ENCODE measurements at places on chromosomes 3 and 15.

- DNase-seq = no peak
Observed at GRCh38 chr3:58665405-58665804, 1.2 kb downstream of the FAM3D start.

DNA sequence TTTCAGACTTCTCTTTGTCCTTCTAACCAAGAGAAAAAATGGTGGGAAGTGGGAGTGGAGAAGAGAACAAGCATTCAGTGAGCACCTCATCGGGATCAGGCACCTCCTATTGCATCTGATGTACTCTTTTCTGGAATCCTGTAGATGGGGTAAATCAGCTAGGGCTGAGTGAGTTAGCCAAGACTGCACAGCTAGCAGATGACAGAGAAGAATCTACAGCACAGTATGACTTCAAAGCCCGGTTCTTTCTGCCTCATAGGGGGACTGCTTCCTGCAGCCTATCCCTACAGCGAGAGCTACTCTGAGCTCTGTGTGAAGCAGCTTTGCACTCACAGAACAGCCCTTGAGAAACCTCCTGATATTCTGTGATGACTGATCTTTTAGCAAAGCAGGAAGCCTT, 275.2 kb upstream of the MEIS2 start:
- no peak for DNase-seq

DNA sequence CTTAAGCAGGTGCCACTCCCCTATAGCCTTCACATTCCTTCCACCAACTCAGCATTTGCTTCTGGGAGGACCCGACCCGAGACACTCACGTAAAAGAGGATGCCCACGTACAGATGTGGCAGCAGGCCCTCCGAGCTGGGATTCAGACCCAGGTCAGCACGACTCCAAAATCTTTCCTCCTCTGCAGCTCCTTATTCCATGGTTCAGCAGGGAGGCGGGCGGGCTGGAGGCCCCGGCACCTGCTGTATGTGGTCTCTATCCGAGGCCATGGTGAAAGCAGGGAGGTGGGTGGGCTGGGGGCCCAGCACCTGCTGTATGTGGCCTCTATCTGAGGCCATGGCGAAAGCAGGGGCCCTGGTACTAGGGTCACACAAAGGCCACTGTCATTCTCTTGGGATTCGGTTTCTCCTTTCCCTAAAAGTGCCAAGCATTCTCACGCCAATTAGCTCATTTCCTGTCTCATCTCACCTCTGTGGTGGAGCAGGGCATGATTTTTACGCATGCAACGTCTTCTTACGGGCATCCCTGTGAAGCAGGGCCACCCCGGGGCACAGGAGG, 5.9 kb upstream of the MUC4 start:
- DNase-seq = no peak

GRCh38 chr3:62261121-62261520, 112.2 kb downstream of the FEZF2 start:
- no peak for DNase-seq

DNA sequence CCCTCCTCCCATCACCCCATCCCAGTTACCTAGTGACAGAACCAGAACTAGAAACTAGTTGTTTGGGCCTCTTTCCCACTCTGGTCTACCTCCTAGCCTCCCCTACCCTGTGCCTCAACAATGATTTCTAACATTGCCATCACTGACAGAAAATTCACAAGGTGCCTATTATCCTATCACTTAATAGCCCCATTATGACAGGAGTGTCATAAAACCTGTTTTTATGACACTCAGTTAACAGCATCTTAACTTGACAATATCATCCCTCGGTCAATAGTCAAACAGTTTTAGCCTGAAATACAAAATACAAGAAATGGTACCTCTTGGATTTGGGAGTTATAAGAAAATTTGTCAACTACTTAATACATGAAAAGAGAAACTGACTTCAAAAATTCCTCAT, 46.5 kb downstream of the ULK4 start:
- DNase-seq = no peak

Measured in body of pancreas (tissue), 4 donors.